ENCODE measurements at places on chromosomes 16 and 17. TPM values are rescaled to one million over a fixed set of nuclear protein-coding genes. Genes with fewer than 3 reads are reported as not detected.

Gene PRR35
- total RNA-seq, result under 0.01 TPM

Gene JPH3
- total RNA-seq, result not detected

Gene KRTAP16-1
- total RNA-seq, result not detected

Gene C16orf96
- total RNA-seq, result not detected

Gene FBXO39
- total RNA-seq, result 0.82 TPM

Gene RPH3AL
- total RNA-seq, result 0.70 TPM

Gene ZPBP2
- not detected for total RNA-seq

Gene LRRC37A
- total RNA-seq, result 0.70 TPM

Gene EVPL
- not detected for total RNA-seq

Gene FAM20A
- total RNA-seq, result 0.08 TPM

Gene SHPK
- total RNA-seq, result 10.4 TPM

Gene PDIA2
- 0.23 TPM for total RNA-seq

Gene DYNLRB2
- not detected for total RNA-seq

Gene PDE6G
- 0.35 TPM for total RNA-seq

Gene SPIRE2
- total RNA-seq, result 2.7 TPM
